ENCODE measurements at places on chromosomes 11 and 22.
A peak's percentile ranks its signal among the peaks of the same experiment; 100 is the strongest.

DNA sequence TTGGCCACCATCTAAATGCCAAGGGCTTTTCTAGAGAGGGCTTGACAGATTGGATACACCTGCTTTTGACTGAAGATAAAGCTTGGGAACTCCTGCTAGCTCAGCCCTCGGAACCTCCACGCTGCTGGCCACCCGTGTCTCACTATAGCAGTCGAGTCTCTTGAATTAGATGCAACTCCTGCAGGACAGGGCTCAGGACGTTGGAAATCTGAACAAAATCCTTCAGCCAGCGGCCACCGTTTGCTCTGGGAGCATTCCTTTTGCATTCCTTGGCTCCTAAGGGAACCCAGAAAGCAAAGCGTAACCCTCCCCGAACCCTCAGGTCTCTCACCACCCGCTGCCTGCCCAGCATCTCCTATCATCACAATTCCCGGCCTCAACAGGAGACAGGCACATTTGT lies 77.8 kb downstream of the GRIK4 start:
- DNase-seq = no peak

DNA sequence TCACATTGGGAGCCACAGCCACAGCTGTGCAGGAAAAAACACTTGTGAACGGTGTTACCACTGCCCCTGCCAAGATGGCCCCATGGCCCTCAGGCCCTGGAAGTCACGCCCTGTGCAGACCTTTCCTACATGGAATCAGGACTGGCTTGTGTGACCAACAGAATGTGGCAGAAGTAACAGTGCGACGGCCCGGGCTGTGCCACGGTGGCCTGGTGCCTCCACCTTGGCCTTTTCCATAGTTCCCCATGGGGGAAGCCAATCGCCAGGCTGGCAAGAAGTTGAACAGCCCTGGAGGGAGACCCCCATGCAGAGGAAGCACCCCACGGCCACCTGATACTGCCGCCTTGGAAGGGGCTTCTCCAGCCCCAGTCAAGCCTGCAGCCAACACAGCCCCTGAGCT lies 48.0 kb downstream of the DHCR7 start:
- no peak for DNase-seq

DNA sequence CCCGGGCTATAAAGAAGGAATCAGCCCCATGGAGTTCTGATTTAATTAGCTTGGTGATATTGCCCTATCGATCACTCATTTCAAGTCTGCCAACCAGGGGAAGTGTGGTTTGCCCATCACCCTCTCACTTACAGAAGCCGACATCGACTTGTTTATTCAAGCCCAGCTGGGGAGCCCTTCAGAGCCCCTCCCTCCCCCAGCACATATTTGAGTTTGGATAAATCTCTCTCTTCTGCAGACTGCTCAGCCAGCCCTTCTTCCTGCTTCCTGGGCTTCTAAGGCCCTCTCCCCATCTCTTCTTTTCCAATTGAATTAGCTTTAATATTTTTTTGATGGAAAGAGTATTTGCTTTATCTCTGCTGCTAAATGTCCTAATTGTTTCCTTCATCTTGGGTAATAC lies 299.0 kb downstream of the MIAT start:
- DNase-seq = no peak

DNA sequence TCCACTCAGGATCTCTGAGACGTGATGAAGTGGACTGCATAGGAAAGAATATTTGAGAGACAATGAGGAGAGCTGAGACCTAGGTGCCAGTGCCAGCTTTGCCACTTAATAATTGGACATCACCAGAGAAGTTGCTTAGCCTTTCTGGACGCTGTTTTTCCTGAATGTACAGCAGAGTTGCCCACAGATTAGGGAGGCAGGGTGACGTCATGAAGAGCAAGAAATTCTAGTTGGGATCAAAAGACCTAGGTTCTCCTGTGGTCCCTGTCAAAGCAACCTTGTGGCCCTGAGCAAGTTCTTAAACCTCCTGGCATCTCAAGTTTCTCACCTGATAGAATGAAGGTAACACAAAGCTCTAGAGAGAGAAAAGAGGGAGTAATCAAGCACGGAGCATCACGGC lies 174.6 kb upstream of the TENM4 start:
- DNase-seq = no peak

GRCh38 chr22:37062376-37062675 lies 10.8 kb downstream of the KCTD17 start:
- DNase-seq = no peak

DNA sequence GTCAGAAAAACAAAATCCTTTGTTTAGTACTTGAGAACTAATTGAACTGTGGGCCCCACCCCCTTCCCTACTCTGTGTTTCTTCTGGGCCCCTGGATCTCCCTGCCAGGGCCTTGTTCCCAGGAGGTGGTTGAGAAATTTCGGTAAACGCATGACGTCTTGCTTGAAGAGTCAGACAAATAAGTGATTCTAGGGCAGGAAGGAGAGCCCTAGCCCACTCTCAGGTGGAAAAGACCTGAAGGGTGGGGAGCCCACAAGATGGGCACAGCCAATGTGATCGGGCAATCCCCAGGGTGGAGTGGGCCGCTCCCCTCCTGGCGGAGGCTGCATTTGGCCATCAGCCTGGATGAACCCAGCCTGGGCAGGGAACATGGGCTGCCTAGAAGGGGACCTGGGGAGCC lies 16.8 kb upstream of the P2RY2 start:
- no peak for DNase-seq

DNA sequence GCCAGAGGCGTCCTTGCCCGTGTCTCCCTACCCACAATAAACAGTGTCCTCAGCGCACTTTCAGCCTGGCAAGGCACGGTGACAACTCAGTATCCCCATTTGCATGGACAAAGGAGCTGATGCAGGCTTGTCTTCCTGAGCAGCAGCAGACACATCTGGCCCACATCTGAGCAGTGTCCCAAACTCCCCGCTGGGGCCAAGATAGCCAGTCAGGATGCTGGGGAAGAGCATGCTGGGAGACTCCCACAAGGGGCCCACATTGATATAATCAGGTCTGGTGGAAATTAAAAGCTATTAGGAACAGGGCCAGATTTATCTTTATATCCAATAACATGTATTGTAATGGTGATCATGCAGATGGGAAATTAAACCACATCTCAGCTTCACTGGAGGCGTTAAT lies 24.7 kb downstream of the DSCAML1 start:
- no peak for DNase-seq

DNA sequence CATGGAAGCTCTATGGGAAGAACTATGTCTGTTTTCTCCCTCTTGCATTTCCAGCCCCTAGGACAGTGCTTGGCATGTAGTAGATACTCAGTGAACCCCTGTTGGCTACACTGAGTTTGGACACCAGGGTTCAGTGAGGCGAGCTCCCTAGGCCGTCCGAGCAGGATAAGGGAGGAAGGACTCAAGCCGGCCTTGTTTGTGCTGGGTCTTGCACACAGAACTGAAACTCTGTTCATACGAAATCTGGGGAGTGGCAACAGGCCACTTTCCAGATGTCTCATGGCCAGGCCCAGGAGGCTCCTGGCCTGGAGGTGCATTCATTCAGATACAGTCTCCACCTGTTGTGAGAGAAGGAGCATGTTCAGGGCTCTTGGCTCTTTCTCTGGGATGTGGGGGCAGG lies 23.6 kb upstream of the LMO1 start:
- no peak for DNase-seq

GRCh38 chr11:131324921-131325570 lies 45.4 kb upstream of the NTM start:
- no peak for DNase-seq

DNA sequence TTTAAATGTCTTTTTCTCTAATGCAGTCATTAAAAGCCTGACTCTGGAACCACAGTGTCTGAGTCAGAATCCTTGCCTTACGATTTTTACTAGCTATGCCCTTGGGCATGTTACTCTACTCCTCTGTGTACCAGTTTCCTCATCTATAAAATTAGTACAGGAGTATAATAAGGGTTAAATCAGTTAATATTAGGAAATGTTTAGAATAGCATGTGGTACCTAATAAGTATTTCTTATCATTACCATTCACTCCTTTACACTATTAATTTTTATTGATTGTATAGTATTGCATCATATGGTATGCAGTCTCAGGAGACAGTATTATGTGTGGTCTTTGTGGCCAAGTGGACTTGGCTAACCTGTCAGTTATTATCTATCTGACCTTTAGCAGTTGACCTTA lies 68.2 kb downstream of the METTL15 start:
- no peak for DNase-seq

GRCh38 chr22:23716811-23717801 lies 26.3 kb downstream of the RGL4 start:
- peak; percentile 85 for DNase-seq

DNA sequence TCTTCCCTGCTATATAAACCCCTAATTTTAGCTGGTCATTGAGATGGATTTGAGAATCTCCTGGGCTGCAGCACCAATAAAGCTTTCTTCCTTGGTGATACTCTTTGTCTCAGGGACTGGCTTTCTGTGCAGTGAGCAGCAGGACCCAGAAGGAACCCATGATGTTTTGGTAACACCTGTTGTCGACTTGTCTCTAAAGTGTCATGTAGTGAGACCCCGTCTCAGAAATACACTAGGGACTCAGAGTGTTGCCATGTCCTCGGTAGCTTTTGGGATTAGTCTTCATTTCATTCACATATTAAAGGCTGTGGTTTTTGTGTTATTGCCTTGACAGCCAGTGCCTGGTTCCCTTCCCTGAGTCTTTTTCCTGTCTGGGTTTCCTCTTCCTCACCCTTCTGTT lies 1078.7 kb downstream of the TBC1D22A start:
- no peak for DNase-seq

DNA sequence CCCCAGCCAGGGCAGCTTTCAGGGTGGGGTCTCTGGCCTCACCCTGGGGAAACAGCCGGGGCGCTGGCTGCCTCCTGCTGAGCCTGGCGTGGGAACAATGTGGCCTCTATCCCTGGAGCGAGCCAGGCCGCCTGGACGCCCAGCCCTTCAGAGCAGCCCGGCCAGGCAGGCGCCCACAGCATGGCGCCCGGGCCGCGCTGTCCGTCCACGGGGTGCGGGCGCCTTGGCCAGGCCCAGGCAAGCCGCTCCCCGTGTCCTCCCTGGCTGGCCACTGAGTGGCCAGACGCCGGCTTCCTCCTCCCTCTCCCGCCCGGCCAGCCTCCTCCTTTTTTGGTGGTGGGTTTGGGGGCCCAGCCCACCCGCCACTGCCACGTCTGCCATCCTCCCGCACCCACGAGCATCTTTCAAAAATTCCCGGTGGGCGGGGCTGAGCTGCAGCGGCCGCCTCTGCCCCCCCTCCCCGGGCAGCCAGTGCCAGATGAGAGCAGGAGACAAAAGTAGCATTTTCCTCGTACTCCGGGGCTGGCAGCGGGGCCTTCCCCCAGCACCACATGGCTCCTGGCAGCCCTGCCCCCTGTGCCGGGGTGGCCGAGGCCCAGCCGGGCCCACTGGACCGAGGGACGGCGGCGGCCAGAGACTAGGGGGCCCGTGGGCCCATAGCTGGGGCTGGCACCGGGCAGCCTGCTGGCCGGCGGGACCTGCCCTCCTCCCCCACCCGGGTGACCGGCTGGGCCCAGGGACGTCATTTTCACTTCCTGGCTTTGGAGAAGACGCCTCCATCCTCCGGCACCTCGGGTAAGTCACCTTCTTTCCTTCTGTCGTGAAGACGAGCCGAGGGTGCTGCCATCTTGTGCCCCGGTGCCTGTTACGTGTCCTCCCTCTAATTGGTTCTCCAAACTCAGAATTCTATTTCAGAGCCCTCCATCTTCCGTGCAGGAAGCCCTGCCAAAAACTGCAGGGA lies 70.2 kb upstream of the PPARA start:
- DNase-seq = peak; percentile 94

- DNase-seq = no peak
Measured at GRCh38 chr11:110479108-110480101, 49.7 kb downstream of the FDX1 start.

- DNase-seq = peak; percentile 78
Measured at GRCh38 chr22:28600546-28601143, 79.0 kb downstream of the TTC28 start.

GRCh38 chr11:69445131-69445470 lies 36.4 kb upstream of the LINC01488 start:
- DNase-seq = no peak

- DNase-seq = no peak
Measured at GRCh38 chr11:35721651-35722282, 59.2 kb downstream of the TRIM44 start.

DNA sequence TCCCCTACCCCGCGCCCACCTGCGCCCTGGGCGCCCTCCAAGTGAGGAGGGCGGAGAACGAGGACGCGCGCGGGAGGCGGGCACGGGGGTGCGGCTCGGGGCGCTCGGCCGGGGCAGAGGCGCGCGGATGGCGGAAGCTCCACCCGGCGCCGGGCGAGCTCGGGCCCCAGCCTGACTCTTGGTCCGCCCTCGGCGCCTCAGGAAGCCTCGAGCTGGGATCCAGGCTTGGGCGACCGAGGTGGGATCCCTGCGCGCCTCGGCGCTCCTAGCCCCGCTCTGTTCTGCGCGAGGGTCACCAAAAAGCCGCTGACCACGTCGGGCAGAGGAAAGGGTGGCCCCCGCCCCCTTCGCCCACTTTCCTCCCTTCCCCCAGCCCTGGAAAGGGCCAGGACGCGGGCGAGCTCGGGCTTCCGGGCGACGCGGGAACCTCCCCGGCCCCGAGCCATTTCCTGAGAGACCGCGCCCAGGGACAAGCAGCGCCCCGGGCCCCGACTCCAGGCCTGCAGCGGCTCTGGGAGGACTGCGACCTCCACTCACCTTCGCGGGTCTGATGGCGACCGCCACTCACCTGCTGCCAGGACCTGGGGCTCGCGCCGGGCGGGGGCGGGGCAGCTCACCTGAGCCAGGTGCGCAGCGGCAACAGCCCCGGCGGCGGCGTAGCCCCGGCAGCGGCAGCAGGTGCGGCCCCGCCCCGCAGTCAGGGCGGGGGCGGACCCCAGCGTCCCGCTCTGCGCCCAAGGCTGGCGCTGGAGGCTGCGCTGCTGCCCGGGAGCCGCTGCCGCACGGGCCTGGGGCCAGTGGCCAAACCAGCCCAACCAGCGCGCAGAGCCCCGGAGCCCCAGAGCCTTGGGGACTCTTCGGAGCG lies 2.2 kb upstream of the SIGIRR start:
- DNase-seq = peak; percentile 49

- DNase-seq = no peak
Measured at GRCh38 chr11:16966930-16967671, 47.1 kb downstream of the PLEKHA7 start.

GRCh38 chr11:10876158-10876557 lies 18.3 kb upstream of the ZBED5 start:
- DNase-seq = no peak

DNA sequence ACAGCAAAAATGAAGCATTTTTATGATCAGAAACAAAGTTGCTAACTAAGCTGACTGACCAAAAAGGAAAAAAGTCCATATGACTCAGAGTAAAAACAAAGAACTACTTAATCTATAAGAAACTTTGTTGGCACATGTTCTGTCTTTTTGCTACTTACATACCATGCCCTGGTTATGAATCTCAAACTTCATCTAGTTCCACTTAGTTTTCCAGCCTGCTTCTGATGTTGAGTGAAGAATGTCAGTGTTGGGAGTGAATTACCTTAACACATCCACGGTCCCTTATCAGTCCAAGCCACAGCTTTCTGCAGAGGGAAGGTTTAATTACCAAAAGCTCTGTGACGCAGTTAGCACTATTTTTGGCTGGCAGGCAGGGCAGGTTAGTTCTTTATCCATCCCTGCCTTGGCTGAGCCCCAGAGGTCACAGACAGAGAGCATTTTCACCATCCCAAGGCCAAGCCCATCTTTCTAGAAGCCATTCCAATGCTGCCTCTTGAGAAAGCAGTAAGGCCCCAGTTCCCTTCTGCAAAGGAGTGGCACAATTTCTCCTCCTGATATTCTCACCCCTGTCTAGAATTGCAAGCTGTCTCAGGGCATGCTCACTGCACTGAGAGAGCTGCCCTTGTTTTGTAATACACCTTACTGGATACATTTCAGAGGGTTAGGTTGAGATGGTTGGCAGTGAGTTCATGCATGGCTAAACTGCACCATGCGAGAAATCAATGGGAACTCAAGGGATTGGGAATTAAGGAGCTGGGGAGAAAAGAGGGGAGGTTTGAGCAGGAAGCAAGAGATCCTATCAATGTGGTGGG lies 67.1 kb downstream of the SLC1A2 start:
- DNase-seq = no peak
